ENCODE measurements at places on chromosomes 5 and 9. TPM values are rescaled to one million over a fixed set of nuclear protein-coding genes. Genes with fewer than 3 reads are reported as not detected.

The WNK2 gene
- 167 TPM for polyA plus RNA-seq

The CEP72 gene
- 1.1 TPM for polyA plus RNA-seq

The BAAT gene
- polyA plus RNA-seq, result 0.11 TPM

The DND1 gene
- polyA plus RNA-seq, result 0.54 TPM

The SVEP1 gene
- polyA plus RNA-seq, result 3.0 TPM

The FOXD4L3 gene
- 0.05 TPM for polyA plus RNA-seq

The CCL27 gene
- polyA plus RNA-seq, result 0.18 TPM

The GPX8 gene
- 17.7 TPM for polyA plus RNA-seq

The FOXD4L5 gene
- polyA plus RNA-seq, result not detected

The SLC4A9 gene
- polyA plus RNA-seq, result 0.05 TPM

The LHFPL2 gene
- polyA plus RNA-seq, result 5.6 TPM

The CCDC171 gene
- polyA plus RNA-seq, result 0.61 TPM

The TAF1L gene
- not detected for polyA plus RNA-seq

The CDH9 gene
- not detected for polyA plus RNA-seq

The PKD2L2 gene
- polyA plus RNA-seq, result 0.18 TPM

DNA sequence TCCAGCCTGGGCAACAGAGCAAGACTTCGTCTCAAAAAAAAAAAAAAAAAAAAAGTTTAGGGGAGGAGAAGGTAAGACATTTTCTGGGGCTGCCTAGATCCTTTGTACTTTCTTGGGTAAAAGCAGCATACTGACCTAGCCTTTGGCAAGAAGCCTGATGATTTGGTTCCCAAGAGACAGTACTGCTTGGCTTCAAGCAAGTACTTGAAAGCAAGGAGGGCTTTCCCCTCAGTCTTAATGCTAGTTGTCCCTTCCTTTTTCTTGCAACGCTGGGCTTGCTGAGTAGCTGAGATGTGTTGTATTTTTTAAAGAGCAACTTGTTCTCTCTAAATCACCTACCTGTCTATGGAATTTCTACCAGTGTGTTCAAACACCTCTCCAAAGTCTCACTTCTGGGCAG lies 76.2 kb downstream of the INSYN2B start:
- no peak for DNase-seq

DNA sequence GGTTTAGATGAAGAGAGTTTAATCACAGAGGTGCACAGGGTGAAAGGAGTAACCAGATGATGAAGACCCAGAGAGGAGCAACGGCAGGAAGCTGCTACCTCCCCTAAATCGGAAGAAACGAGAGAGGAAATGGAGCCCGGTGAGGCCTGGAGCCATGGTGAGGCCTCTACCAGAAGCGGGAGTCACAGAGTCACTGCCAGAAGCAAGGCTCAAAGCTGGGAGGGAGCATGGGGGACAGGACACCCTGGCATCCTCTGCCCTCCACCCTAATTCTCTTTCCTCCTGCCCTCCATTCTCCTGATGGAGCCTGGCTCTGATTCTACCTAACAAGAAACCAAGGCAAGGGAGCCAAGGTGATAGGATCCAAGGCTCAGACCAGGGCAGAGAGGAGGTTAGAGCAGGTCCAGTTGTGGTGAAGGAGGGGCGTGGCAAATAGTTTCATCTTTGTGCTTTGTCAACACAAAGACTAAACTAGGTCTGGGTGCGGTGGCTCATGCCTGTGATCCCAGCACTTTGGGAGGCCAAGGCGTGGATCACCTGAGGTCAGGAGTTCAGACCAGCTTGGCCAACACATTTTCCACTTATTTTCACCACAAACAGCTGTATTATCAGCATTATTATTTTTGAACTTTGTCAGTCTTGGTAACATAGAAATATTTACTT lies 134.4 kb upstream of the RAI14 start:
- DNase-seq, result no peak

GRCh38 chr5:133565993-133566392 lies 46.3 kb downstream of the FSTL4 start:
- DNase-seq, result no peak

DNA sequence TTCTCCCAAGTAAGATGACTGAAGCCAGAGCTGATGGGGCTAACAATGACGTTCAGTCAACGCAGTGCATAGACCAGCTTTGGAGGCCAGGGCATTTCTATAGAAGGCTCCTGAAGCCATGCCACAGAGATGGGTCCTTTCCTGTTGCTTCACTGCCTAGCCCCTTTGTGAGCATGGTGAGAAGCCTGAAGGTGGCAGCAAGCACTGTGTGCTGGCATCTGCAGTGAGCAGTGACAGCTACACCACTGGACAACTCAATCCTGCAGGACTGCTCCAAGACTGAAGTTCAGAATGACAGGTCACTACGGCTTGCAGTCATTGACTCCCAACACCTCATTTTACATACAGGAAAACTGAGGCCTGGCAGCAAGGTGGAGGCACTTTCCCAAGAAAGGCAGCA lies 229.0 kb downstream of the TSSK1B start:
- DNase-seq, result peak; percentile 50

GRCh38 chr9:14294659-14295058 lies 19.3 kb downstream of the NFIB start:
- no peak for DNase-seq

GRCh38 chr5:150291388-150292385 lies 2.1 kb upstream of the CAMK2A start:
- DNase-seq, result no peak

DNA sequence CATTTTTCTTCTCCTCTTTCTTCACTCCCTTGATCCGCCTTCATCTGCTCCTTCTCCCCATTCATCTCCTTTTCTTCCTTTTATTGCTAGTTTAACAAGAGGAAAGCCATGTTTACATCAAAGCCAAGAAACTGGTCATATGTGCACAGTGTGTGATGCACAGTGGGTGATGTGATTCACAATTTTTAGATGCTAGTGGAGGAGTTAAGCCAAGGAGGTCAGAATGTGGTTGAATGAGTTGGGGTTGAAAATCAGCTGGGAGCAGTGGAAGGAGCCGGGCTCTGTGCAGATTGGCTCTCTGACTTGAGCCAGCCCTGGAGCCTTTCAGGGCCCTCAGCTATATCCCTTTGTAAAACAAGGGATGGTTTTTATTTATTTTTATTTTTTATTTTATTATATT lies 7.3 kb downstream of the ACER2 start:
- no peak for DNase-seq

GRCh38 chr5:131081913-131082488 lies 83.1 kb downstream of the HINT1 start:
- DNase-seq, result no peak

DNA sequence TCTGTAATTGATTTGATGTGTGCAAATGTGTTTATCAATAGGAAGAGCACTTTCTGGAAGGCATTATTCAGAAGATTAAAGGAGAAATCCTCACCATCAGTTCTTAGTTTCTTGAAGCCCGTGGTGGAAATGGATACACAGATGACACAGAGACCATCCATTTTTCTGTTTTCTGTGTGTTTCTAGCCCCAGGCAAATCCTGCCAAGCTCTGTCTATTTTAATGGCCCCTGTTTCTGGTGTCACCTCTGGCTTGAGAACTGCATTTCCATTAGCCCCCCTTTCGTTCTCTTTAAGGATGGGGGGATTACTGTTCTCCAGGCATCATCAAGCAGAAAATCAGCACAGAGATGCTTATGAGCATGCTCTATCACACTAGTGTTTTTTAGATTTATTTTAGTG lies 37.3 kb downstream of the DAPK1 start:
- DNase-seq, result no peak

DNA sequence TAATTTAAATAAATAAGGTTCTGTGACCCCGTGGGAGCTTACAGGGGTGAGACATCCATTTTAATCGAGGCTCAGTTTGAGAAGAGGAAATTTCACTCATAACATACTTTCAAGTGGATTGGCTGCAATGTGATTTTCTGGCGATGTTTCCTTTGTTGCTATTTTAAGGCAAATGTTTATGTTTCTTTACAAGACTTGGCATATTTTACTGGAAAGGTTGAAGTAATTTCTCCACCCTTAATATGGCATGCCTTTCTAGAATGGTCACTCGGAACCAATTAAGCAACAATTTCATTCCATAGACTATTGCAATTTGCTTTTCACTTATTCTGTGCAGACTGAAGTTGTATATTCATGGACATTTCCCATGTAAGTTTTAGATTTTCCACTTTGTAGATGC lies 438.0 kb upstream of the WWC1 start:
- DNase-seq, result no peak

DNA sequence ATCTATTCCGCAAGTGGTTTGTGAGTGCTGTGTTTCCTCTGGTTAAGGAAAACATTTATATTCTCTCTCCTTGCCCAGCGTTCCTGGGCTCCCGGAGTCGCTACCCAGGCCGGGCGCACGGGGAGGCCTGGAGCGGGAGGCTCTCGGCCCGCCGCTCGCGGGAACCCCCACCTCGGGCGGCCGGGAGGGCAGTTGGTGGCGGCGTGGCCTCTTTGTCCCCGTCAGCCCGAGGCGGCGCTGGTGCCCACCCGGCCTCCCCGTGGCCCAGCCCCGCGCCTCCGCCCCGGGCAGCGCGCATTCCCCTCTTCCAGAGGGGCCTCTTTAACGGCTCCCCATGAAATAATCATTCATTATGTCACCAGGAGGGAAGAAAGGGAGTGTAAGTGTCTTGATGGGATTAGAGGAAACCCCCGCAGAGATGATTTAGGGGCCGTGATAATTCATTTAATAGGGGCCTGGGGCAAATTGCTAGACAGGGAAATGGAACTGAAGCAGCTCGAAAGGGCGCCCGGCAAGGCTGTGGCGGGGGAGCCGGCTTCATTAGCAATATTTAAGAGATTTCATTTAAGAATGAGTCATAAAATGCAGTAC lies 181.9 kb upstream of the TBCA start:
- no peak for DNase-seq

DNA sequence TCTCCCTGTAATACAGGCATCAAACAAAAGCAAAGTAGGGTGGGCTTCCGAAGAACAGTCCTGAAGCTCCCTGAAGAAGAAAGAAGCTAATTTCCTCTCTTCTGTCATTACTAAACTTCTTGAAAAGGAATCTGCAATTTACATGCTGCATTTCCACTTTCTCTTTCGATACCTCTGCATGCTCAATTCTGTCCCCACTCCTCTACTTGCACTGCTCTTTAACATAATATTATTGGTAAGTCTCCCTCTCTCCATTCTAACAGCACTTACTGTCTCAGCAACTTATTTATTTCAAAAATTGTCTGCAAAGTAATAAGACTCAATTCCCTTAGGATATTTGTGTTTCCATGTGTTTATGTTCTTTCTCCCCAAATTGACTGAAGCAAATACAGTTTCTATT lies 3.9 kb upstream of the PLPP1 start:
- DNase-seq, result no peak

GRCh38 chr5:156331181-156331580 lies 4.2 kb downstream of the SGCD start:
- no peak for DNase-seq

DNA sequence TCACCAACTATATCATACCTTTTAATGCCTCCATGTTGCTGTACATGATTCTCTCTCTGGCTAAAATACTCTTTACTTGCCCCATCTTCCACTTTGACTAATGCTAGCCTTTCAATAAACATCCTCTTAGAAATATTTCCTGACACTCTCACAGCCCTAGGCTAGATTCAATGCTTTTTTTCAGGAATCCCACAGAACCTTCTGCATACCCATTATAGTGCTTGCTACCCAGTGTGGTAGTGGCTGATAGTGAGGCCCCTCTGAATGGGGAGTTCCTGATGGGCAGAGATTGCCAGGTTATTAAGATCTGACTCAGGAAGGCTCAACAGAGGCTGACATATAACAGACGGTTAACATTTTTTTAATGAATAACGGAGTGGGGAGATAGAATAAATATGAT lies 11.6 kb downstream of the SSBP2 start:
- DNase-seq, result no peak

- DNase-seq, result no peak
Observed at GRCh38 chr5:116534964-116535651, 39.5 kb downstream of the SEMA6A start.

DNA sequence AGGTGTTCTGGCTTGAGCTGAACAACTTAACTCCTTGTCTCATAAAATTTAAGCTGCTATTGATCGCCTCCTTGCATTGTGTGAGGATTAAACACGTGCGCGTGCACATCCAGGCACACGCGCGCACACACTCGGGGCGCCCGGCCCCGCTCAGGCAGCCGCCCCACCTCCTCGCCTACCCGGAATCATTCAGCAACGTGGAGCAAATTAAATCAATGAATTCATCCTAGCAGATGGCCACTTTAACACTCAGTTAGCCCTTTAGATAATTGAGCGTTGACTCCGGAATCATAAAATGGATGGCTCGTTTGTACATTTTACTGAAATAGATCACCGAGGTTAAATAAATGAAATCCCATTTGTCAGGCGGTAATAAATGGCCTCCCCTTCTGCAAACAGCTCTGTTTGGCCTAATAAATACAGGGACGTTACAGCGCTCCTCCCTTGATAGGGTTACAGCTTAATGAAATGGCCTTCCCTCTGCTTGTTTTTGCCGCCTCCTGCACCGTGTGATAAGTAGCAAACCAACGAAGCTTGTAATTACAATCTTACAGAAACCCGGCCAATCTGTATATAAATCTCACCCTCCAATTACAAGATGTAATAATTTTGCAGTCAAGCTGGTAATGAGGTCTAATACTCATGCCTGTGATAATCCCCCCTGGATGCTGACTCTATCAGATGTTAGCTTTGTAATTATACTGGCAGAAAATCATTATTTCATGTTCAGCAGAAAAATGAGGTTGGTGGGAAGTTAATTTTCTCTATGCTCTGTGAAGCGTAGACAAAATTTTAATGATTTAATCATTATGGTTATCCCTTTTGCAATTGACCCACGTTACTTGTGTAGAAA lies 229.7 kb upstream of the IRX4 start:
- no peak for DNase-seq

GRCh38 chr9:8419596-8420275 lies 620.2 kb upstream of the DMAC1 start:
- DNase-seq, result no peak

- DNase-seq, result no peak
Observed at GRCh38 chr5:127001621-127002296, 28.6 kb downstream of the MARCHF3 start.

GRCh38 chr5:143673676-143674468 lies 138.1 kb upstream of the HMHB1 start:
- DNase-seq, result no peak

GRCh38 chr5:57382655-57383054 lies 100.0 kb downstream of the ACTBL2 start:
- no peak for DNase-seq

DNA sequence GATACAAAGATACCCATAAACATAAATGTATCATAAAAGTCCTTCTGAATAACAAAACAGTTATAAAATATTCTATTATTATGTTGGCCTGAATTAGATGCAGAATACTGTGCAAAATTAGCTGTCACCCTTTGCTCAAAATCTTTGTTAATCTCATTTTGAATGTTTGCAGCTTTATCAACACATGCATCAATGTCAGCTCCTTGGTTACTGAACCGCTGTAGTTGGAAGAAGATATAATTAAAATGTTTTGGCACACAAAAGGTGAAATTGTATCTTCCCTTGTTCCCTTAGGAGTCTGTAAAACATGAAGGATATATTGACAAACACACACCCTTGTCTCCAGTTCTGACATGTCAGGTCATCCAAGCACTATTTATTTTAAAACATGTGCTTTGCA lies 146.3 kb upstream of the POU5F2 start:
- DNase-seq, result no peak

DNA sequence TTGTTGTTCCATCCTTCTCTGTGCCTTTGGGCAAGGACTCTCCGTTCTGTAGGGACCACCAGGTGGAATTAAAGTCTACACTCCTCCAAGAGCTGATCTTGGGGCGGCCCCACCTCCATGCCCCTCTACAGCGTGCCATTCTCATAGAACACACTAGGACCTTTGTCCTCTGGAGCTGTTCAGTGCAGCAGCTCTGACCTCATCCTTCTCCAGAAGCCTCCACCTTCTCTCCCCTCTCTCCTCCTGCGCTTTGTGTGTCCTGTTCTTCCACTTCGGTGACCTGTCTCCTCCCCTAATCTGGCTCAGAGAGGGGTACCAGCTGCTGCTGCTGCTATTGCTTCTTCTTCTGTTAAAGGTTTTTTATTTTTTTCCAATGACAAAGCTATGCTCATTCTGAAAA lies 1.8 kb upstream of the MACROH2A1 start:
- DNase-seq, result no peak

Data from right cardiac atrium (tissue), 5 donors.